ENCODE measurements at places on chromosomes 11 and 22. TPM values are rescaled to one million over a fixed set of nuclear protein-coding genes. Genes with fewer than 3 reads are reported as not detected.
A peak's percentile ranks its signal among the peaks of the same experiment; 100 is the strongest.

DNA sequence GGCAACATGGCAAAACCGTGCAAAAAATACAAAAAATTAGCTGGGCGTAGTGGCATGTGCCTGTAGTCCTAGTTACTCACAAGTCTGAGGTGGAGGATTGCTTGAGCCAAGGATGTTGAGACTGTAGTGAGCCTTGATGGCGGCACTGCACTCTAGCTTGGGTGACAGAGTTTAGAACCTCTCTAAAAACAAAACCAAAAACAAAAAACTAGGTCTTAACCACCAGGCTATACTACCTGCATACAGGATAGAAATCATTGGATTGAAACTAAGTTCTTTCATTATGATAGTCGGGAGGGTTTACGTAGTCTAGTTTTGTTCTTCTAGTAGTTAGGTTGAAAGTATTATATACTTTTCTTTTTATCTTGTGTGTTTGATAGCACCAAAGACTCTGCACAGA, 5.8 kb downstream of the RNF214 start:
- H3K27ac ChIP-seq, result peak overlapping the region; percentile 96
- no peak for DNase-seq
- peaks cover 30% of the 10 kb centered on the region for H3K4me1 ChIP-seq

DNA sequence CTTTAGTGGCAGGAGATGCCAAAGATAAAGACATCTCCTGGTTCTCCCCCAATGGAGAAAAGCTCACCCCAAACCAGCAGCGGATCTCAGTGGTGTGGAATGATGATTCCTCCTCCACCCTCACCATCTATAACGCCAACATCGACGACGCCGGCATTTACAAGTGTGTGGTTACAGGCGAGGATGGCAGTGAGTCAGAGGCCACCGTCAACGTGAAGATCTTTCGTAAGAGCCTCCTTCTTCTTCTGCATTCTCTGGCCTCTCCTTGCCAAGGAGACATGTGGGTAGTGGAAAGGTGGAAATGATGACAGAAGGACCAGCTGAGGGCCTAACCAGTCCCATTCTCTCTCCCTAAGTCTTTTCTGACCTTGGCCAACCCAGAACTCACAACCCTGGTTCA, 110.1 kb upstream of the TTC12 start:
- peaks cover 10% of the 10 kb centered on the region for H3K4me1 ChIP-seq
- peaks cover 2% of the 10 kb centered on the region for H3K27me3 ChIP-seq
- H3K36me3 ChIP-seq, result no peaks in the 10 kb centered on the region
- no peak overlapping the region for H3K4me3 ChIP-seq
- no peak overlapping the region for H3K27ac ChIP-seq

DNA sequence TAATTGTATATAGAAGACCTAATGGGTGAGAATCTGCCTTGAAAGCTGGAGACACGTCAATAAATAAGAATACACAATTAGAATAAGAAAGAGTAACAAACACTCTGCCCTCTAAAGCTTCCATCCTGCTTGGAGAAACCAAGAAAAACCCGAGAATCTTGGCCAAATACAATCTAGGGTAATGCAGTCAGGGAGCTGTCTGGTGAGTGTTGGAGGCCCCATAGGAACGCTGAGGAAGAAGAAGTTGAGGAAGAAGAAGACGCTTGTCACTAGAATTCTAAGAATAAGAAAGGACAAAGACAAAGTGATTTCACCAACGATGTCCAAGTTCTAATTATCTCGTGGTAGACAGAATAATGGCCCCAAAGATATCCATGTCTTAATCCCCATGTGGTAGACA, 4485.9 kb upstream of the OR11H1 start:
- H3K4me1 ChIP-seq, result no peaks in the 10 kb centered on the region
- H3K36me3 ChIP-seq, result peaks cover 13% of the 10 kb centered on the region
- peaks cover 2% of the 10 kb centered on the region for H3K27me3 ChIP-seq
- no peak overlapping the region for H3K27ac ChIP-seq
- H3K4me3 ChIP-seq, result no peak overlapping the region

DNA sequence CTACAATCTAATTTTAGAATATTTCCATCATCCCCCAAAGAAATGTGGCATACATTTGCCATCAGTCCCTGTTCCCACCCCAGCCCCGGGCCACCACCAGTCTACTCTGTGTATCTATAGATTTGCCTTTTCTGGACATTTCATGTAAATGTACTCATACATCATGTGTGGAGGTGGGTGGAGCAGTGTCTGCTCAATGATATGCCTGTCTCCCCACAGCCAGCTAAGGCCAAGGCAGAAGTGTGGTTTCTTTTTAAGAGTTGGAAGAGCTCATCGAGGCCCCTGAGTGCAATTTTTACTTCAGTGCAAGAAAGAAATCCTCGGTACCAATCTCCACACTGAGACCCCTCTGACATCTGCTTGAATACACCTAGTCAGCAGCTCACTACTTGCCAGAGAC, 80.5 kb downstream of the TP53I11 start:
- no peaks in the 10 kb centered on the region for H3K4me1 ChIP-seq
- no peak overlapping the region for H3K27ac ChIP-seq
- H3K4me3 ChIP-seq, result no peak overlapping the region
- no peaks in the 10 kb centered on the region for H3K36me3 ChIP-seq

GRCh38 chr22:44721213-44721612, 19.2 kb downstream of the PRR5 start:
- DNase-seq, result no peak
- no peaks in the 10 kb centered on the region for H3K27me3 ChIP-seq
- H3K27ac ChIP-seq, result no peak overlapping the region
- H3K4me3 ChIP-seq, result no peak overlapping the region
- no peaks in the 10 kb centered on the region for H3K4me1 ChIP-seq

DNA sequence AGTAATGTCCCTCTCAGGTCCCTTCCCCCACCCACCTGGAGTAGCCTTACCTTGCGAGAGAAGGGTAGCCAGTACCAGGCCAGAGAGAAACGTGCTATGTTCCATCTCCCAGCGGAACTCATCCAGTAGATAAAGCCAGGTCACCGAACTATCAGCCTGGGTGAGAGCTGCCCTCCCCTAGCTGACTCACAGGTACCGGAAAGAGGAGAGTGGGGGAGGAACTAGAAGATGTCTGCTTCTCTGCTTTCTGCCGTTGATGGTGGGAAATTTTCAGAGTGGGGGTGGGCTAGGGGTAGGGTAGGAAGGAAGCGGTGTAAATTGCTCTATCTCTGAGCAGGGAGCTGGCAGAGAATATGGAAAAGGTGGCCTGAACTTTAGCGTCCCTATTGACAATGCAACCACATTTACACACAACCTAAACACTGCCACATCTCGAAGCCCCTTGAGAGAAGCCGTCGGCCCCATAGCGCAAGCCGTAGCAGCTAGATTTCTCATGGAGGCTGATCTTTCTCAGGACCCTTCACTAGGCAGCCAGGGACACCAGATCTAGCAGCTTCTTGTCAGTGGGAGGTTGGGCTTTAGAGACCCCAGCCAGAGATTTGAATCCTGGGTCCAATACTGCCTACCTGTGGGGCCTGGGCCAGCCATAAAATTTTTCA, at the start of gene CD3D:
CD3D (minus strand) TSS at position 203 of the 659 bp plus-strand sequence; CDS start at position 105, 98 bp downstream.
- H3K4me3 ChIP-seq, result no peak within 1 kb of the TSS
- peaks cover 31% of the 10 kb centered on the region for H3K27me3 ChIP-seq
- no peaks in the 10 kb centered on the region for H3K36me3 ChIP-seq
- H3K27ac ChIP-seq, result no peak within 1 kb of the TSS
- no peak for DNase-seq

- H3K36me3 ChIP-seq, result peaks cover 11% of the 10 kb centered on the region
- DNase-seq, result no peak
- H3K4me3 ChIP-seq, result no peak overlapping the region
- H3K27me3 ChIP-seq, result no peaks in the 10 kb centered on the region
- H3K4me1 ChIP-seq, result no peaks in the 10 kb centered on the region
Observed at GRCh38 chr11:17098658-17099057, 21.2 kb upstream of the RPS13 start.

DNA sequence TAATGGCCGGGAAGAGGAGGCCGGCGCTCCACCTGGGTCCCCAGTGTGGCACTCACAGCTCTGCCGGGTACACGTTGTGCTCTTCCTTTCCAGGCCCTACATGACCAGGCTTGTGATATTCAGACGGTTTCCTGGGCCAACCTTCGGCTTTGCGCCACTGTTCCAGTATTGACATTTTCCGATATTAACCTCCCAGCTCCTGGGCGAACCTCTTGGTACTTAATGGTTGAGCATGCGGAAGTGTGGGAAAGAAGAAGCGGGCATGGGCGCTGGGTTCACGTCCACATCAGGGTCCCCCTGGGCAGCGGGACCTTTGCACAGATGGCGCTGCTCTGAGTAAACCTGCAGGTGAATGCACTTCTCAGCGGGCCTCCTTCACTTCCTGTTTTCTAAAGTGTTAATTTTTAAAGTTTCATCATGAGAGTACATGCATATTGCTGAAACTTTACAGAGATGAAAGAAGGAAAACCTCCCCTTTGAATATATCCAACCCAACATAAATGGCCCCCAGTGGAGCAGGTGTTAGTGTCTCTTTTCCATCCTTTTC, 286.7 kb downstream of the TBC1D22A start:
- no peaks in the 10 kb centered on the region for H3K36me3 ChIP-seq
- no peak overlapping the region for H3K27ac ChIP-seq
- H3K27me3 ChIP-seq, result peaks cover 7% of the 10 kb centered on the region
- H3K4me1 ChIP-seq, result peaks cover 9% of the 10 kb centered on the region

DNA sequence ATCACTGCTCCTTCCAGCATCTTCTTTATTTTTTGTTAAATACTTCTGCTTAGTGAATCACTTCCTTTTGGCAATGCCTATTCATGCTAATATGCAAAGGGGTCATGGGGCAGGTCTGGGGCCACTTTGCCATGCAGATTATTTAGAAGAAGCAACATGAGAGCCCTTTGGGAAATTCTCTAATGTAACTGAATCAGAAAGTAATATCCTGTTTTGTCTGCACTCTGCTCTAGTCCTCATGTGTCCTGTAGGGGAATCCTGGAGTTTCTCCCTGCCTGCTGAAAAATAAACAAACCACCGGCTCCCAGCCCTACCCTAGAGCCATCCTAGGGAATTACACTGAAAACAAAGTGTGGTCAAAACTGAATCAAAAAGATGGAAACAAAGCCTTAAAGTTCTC, 176.5 kb upstream of the POU2AF2 start:
- no peak overlapping the region for H3K27ac ChIP-seq
- DNase-seq, result peak; percentile 32
- H3K36me3 ChIP-seq, result peaks cover 15% of the 10 kb centered on the region
- peaks cover 4% of the 10 kb centered on the region for H3K27me3 ChIP-seq

DNA sequence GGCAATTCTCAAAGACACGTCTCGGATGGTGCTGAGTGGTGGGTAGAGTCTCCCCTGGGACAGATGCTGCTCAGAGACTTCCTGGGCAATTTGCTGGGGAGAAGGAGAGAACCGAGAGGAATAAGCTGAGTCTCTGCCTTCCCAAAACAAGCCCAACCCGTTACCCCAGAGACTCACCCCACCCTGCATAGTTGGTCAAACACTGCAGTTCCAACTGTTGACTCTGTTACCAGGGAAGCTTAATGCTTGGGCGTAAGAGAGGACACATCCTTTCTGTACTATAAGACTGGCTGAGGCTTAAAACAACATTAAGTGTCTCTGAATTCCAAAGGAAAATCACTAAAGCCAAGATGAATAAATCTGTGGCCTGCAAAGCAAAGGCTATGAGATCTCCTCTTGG, 68.1 kb downstream of the CCDC81 start:
- DNase-seq, result no peak
- no peaks in the 10 kb centered on the region for H3K27me3 ChIP-seq
- peak overlapping the region; percentile 14 for H3K27ac ChIP-seq
- no peak overlapping the region for H3K4me3 ChIP-seq

GRCh38 chr22:31347251-31348008, 1.3 kb upstream of the PATZ1 start:
- H3K4me3 ChIP-seq, result peak overlapping the region; percentile 80
- peak overlapping the region; percentile 82 for H3K27ac ChIP-seq
- H3K36me3 ChIP-seq, result peaks cover 14% of the 10 kb centered on the region
- DNase-seq, result peak; percentile 44

GRCh38 chr22:36636916-36637315, 66.6 kb downstream of the CACNG2 start:
- H3K4me1 ChIP-seq, result peaks cover 6% of the 10 kb centered on the region
- DNase-seq, result no peak
- no peak overlapping the region for H3K27ac ChIP-seq
- H3K36me3 ChIP-seq, result no peaks in the 10 kb centered on the region

GRCh38 chr11:44629732-44630345, 64.4 kb downstream of the CD82 start:
- DNase-seq, result no peak
- H3K4me1 ChIP-seq, result peaks cover 11% of the 10 kb centered on the region
- H3K4me3 ChIP-seq, result no peak overlapping the region
- H3K27ac ChIP-seq, result no peak overlapping the region
- H3K27me3 ChIP-seq, result peaks cover 42% of the 10 kb centered on the region

- no peaks in the 10 kb centered on the region for H3K27me3 ChIP-seq
- peaks cover 67% of the 10 kb centered on the region for H3K4me1 ChIP-seq
- peak; percentile 19 for DNase-seq
- peak overlapping the region; percentile 75 for H3K4me3 ChIP-seq
- peaks cover 29% of the 10 kb centered on the region for H3K36me3 ChIP-seq
Observed at GRCh38 chr22:26708256-26709009, 51.0 kb downstream of the MIAT start.

GRCh38 chr11:69936771-69937170, 117.6 kb upstream of the FGF3 start:
- no peak overlapping the region for H3K4me3 ChIP-seq
- peaks cover 39% of the 10 kb centered on the region for H3K27me3 ChIP-seq
- no peaks in the 10 kb centered on the region for H3K4me1 ChIP-seq
- no peak overlapping the region for H3K27ac ChIP-seq

DNA sequence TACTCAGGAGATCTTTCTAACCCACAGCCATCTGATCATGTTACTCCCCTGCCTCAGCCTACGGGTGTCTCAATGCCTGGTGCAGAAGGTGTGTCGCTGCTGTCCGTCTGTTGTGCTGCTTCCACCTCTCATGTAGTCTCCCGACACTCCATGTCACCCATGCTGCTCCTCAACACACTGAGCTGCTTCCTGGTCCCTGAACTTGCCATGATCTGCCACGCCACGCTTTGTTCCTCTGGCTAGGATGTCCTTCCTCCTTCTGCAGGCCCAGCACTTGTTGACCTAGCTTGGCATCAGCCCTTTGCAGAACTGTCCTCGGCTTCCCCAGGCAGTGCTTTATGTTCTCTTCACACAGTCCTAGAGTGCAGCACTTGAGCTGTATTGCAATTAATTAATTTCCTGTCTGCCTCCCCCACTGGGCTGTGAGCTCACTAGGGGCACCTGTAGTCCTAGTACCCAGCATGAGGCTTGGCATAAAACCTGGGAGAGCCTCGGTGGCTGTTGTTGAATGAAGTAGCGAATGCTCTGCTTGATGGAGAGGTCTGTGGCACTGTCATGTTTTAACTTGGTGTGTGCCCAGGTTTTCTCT, 9.5 kb downstream of the GTPBP1 start:
- peaks cover 57% of the 10 kb centered on the region for H3K4me1 ChIP-seq
- no peaks in the 10 kb centered on the region for H3K27me3 ChIP-seq
- no peak for DNase-seq

The TRIM77 gene
- total RNA-seq, result not detected

The SCGB1C1 gene
- not detected for total RNA-seq

The AMOTL1 gene
- total RNA-seq, result 41.3 TPM

The GGTLC2 gene
- not detected for total RNA-seq

The GRM5 gene
- not detected for total RNA-seq

The GAB4 gene
- total RNA-seq, result not detected

The APOBEC3B gene
- 39.3 TPM for total RNA-seq

The MED17 gene
- total RNA-seq, result 27.1 TPM

The TECTA gene
- 0.16 TPM for total RNA-seq

The NAV2 gene
- 17.8 TPM for total RNA-seq

The LINC01488 gene
- total RNA-seq, result not detected
